Fibroblast of mammary gland (primary cell): ENCODE measurements at places on chromosomes 1 and 21.

GRCh38 chr1:203665993-203666392, 39.4 kb downstream of the ATP2B4 start:
- DNase-seq = no peak

- DNase-seq = peak; percentile 42
These were observed 477.1 kb downstream of the LMO4 start for GRCh38 chr1:87805666-87806378.

DNA sequence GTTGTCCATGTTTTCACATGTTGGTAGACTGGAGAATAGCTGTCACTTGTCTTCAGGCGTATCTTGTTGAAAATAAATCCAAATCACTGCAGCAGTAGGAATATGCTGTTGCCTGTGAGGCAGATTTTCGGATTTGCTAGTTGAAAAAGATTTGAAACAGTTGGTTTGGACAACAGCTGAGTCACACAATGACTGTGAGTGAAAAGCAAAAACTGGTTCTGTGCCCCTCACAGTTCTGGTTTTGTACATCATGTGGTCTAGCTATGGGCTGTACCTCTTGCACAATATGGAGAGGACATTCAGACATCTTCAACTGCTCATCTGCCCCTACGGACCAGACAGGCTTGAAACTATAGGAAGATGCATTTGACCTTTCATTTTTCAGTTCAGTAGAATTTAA, 1.8 kb downstream of the ARF1 start:
- peak; percentile 96 for DNase-seq

- DNase-seq = no peak
These were observed 12.4 kb downstream of the TMCC2 start for GRCh38 chr1:205240118-205240517.

DNA sequence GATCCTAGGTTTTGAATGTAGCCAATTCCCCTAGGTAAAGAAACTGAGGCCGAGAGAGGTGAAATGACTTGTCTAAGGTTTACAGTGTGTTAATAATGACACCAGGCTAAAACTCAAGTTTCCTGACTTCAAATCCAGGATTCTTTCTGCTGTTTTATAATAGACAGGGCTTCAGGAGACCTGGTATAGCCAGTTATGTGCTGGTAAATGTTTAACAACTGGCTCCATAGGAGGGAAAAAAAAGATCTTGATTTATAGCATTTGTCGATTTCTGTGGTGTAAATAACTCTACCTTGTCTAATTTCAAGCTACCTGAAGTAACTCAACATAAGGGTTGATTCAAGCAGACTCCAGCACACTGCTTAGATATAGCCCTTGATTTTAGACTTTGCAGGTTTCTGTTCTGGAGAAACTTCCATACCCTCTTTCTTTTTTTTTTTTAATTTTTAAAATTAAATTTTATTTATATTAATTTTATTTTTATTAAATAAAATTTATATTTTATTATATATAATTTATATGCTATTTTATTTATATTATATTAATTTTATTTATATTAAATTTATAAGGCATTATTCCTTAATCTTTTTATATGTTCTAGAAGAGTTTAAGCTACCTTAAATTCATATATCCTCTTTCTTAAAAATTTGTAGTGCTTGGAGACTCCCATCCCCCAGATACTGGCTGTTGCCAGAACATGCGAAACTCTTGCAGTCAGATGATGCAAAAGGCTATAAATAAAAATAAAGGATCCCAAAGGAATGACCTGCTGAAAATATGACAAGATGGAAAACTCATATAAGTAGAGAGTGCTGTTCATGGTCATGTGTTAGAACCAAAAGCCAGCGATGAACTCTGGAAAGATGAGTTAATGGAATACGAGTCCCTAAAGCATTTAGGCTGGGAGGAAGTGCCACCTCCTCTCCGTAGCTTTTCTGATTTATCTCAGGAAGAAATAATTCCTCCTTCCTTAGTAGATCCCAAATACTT, 35.4 kb upstream of the SRSF10 start:
- DNase-seq = peak; percentile 93

DNA sequence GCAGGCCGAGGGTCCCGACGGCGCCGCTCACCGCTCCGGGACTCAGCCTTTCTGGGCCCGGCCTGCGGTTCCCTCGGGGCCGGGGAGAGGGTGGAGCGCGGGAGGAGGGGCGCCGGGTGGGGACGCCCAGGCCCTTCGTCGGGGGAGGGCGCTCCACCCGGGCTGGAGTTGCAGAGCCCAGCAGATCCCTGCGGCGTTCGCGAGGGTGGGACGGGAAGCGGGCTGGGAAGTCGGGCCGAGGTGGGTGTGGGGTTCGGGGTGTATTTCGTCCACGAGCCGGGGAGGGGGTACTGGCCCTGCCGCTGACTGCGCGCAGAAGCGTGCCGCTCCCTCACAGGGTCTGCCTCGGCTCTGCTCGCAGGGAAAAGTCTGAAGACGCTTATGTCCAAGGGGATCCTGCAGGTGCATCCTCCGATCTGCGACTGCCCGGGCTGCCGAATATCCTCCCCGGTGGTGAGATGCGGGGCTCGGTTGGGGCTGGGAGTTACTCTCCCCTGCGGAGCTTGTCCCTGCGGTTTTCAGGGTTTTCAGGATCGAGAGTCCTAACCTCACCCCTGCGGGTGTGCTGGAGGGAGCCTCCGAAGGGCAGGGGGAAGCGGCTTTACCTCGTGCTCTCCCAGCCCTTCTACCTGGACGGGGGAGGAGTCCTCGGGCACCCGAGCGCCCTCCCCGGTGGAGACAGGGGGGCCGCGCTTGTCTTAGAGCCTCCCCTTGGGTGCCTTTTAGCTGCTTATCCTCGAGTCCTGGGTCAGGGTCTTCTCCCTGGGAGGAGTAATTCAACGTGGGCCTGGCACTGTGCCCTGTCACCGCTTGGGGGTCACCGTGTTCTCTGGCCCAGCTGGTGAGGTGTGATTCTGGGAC, 2.1 kb downstream of the SAMD11 start:
- no peak for DNase-seq

GRCh38 chr1:187110351-187110750, 281.6 kb downstream of the PLA2G4A start:
- no peak for DNase-seq

DNA sequence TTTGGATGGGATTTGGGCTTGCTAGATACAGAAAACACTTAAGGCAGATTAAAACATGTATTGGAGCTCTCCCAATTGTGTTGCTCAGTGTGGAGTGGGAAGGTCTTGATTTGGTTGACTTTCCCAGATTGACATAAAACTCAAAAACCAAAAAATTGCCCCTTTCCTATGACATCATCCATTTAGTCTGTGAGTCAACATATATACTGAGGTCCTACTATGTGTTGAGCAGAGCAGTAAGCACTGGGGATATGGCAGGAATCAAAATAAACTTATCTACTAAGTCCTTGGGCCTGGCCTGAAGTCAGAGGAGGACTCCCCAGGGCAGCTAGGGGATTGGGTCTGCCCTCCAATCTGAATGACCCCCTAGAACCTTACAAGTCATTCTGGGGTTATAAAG, 61.0 kb downstream of the CHIA start:
- no peak for DNase-seq

- DNase-seq = peak; percentile 77
These were observed 20.0 kb downstream of the SLC16A4 start for GRCh38 chr1:110370827-110371226.

DNA sequence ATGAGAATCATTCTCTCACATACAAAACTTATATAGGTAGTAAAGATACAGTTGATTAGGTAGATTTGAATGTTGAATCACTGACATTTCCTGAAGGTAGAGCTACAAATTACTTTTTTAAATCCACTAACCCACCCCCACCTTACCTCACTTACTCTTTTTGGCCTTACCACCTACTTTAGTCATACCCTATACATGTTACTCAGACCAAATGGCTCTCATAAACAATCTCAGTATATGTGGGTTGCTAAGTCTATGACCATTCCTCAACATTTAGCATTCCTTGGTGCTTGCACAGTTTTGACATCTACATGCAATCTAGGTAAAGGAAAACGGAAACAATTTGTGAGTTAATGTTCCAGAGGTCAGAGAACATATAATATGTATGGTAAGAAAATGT, 26.3 kb downstream of the SYDE2 start:
- DNase-seq = no peak
